Hepatic stellate cell (primary cell): ENCODE measurements at places on chromosomes 12 and 14.
A peak's percentile ranks its signal among the peaks of the same experiment; 100 is the strongest.

DNA sequence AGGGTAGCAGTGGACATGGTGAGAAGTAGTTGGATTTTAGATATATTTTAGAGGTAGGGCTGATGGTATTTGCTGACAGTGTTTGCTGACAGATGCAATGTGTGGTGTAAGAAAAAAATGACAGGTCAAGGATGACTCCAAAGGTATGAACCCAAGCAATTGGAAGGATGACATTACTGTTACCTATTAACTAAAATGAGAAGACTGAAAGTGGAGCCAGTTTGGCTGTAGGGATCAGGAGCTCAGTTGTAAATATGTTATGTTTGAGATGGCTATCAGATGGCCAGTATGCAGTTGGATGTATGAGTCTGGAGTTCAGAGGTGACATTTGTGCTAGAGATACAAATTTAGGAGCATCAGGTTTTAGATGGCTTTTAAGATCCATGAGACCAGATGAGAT lies 17.4 kb upstream of the SERPINA6 start:
- no peak for DNase-seq

DNA sequence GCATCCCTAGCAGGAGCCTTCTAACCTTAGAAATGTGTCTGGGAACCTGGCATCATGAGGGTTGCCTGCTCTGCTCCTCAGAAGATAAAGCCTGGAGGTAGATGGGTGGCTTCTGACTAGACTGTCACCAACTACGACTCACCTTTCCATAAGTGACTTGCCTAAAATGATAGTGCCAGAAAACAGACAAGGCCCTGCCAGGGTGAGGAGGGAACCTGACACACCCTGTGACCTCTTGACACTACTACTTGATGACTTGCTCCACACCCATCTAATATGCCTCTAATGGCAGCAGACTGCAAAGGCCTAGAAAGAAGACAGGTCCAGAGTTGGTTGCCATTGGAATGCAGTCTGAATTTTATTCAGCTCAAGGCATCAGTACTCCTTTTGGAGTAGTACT lies 9.4 kb downstream of the RNF41 start:
- no peak for DNase-seq

DNA sequence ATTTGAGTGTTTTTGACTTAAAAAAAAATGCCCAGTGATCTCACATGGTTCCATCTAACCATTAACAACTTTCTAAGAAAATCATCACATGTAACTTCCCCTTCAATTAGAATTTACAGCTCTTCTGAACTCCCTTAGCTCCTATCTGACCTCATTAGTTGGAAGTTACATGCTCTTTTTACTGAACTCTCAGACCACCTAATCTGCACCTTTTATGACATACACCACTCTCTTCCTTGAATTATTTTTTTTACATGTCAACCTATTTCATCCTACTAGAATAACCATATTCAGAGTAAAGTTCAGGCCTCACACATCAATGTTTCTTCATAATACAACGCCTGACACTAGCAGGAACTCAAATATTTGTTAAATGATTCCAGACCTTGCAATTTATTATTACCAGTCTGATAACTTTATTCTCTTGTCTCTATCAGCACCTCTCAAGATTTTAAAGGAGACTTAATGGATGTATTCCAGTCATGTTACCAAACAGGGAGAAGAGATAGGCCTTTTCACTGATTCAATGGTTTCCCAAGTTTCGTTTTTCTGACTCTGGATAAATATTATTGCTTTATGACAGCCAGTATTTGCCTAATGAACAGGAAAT lies 21.0 kb downstream of the EGLN3 start:
- DNase-seq, result no peak

GRCh38 chr12:30796313-30796780 lies 41.6 kb upstream of the CAPRIN2 start:
- DNase-seq, result peak; percentile 53

DNA sequence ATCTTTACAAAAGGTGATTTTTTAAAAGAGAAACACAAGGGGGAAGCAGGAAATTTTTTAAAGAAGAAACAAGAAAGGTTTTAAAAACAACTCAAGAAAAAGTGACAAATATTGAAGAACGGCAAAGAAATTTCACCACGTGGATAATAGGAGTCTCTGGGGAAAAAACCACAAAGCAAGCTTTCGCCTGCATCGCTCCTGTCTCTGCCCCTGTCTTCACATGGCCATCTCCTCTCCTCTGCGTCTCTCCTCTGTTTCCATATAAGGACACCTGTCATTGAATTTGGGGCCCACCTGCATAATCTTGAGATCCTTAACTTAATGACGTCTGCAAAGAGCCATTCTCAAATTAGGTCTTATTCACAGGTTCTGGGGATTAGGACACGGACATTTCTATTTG lies 175.8 kb downstream of the ETV6 start:
- no peak for DNase-seq

- DNase-seq, result no peak
These were observed 1.9 kb upstream of the HAL start for GRCh38 chr12:95997911-95998510.

DNA sequence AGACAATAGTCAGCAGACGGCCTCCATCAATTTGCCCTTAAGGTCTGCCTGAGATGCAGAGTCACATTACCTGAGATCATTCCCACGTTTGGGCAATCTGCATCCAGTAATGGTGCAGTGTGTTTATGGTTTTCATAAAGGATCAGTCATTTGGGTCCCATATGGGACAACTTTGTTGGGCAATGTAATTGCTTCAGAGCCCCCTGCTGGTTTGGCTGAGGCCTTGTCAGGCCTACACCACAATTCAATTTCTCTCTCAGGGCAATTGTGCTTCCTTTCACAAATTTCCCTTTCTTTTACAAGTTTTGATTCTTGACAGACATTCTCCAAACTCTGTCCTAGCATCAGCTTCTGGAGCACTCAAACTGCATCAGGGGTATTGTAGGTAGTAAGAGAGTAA lies 191.2 kb upstream of the SSTR1 start:
- DNase-seq, result no peak

- DNase-seq, result no peak
These were observed 1.1 kb upstream of the NDUFA12 start for GRCh38 chr12:95004610-95005009.
